ENCODE measurements at places on chromosomes 11 and 22.

- no peak for DNase-seq
Observed at GRCh38 chr11:21485006-21485405, 707.9 kb upstream of the ANO5 start.

DNA sequence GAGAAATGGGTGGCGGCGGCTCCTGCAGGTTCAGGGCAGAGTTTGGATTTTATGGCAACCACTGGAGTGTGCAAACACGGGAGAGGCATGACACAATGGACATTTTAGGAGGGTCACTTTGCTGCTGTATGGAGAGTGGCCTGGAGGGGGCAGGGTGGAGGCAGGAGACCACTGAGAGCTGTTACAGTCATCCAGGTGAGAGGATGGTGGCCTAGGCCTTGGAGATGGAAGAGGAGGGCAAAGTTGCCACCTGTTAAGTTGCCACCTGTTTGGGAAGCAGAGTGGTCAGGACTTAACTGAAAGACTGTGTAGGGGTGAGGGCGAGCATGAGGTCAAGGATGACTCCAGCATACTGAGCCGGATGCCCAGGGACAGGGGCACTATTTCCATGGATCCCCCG lies 2.3 kb upstream of the RAD9A start:
- DNase-seq: no peak

DNA sequence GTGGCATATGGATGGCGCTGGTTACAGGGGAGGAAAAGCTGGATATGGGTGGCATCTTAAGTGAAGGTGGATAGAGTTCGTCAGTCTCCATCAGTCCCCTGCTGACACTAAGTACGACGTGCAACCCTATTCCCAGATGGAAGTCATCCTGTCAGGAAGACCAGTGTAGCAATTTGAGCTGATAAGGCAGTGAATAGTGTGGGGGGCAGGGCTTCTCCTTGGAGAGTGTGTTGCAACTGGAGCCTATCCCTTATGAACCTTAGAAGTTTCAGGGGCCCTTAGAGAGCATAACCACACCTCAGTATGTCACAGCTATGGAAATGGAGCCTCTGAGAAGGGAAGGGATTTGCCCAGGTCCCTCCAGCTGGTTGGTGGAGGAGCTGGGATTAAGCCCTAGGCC lies 36.1 kb upstream of the ANKK1 start:
- no peak for DNase-seq

DNA sequence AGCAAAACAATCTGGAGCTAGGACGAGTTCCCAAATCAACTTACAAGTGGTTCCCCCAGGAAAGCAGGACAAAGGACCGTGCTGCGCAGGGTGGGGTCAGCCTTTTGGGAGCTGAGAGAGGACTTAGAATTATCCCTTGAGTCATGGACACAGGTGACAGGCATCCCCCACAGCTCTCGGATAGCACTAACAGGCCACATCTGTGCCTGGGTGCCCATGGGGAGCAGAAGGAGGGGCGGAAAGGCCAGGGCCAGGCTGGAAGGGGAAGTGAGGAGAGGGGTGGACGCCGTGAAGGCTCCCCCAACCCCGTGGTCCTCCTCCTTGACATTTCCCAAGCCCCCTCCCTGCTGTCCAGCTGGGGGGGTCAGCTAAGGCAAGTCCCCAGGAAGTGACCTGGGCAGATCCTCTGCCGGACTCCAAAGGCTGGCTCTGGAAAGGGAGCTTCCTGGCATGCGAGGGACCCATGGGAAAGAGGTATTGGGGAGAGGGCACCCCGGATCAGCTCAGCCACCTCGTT lies 31.6 kb upstream of the A4GALT start:
- no peak for DNase-seq

DNA sequence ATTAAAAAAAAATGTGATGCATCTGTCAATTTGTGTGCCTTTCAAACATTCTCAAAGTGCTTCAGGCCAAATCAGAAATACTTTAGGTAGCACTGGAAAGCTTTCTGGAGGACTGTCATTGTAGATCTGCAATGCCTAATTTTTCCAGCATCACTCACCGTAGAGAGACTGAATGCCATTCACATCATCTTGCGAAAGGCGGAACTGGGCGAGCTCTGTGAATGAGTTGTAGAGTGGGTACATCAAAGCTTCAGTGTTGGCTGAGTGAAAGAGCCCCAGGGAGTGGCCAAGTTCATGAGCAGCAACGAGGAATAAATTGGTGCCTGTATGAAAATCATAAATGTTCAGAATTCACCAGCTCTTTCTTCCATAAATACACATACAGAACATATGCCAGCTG lies 4.0 kb downstream of the MMP10 start:
- no peak for DNase-seq

DNA sequence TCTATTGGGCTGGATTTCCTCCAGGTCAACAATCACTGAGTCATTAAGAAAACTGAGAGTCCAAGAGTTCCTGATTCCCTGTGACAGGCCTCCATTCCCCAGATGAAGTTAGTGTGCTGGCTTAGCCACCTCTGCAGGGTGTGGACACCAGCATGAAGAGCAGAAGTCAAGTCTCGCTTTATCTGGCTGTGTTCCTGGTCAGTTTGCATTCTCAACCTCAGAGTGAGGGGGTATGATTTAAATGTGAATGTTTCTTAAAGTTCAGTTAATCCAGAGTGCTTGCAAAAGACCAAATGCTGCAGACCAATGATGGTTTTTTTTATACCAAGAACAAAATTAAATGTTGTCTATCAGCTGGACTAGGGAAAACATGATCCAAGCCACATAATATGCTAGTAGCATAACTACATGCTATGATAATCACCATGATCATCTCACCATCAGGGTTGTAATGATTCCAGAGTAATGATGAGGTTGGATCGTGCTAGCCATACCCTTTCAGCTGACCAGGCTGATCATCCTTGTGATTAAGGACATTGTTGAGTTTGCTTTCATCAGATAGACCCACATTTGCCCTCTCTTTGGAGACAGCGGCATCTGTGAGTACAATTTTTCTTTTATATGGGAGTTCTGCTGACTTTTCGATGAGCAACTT lies 145.8 kb upstream of the ARHGAP20 start:
- no peak for DNase-seq

GRCh38 chr11:495537-495931 lies 11.5 kb downstream of the RNH1 start:
- no peak for DNase-seq

- DNase-seq: peak; percentile 13
Observed at GRCh38 chr11:126355926-126356897, 726 bp downstream of the ST3GAL4 start.

GRCh38 chr11:18449251-18449650 lies 6.4 kb upstream of the LDHAL6A start:
- no peak for DNase-seq

- DNase-seq: no peak
Observed at GRCh38 chr11:69260622-69261021, 33.3 kb upstream of the MYEOV start.

- no peak for DNase-seq
Observed at GRCh38 chr11:706439-706956, 467 bp downstream of the EPS8L2 start.

DNA sequence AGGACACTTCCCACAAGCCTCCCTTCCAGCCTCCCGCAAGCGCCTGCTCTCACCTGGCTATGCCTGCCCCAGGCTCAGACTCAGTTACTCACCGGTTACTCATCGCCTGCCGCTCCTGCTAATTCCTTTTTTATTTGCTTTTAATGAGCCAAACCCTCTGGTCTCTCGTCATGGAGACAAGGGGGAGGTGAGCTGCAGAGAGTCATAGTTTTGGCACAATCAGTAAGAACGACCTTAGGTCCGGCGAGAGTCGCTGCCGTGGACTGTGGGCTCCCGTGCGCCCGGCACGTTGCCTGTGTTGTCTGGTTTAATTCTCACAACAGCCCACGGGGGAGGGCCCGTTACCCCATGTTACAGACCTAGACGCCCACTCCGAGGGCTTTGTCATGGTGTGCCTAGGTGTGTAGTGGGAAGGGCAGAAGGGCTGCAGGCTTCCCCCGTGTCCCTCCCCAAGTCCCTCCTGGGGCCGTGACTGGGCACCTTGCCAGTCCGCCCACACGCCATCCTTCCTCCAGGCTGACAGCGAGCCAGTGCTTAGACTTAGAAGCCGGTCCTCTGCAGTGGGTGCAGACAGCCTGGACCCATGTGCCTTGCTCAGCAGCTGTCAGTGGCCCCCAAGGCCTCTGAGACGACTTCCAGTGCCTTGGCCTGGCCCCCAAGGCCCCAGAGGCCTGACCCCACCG lies 42.2 kb downstream of the WNT7B start:
- no peak for DNase-seq

- no peak for DNase-seq
Observed at GRCh38 chr11:129637983-129638776, 177.5 kb upstream of the TMEM45B start.

- no peak for DNase-seq
Observed at GRCh38 chr11:33633251-33634003, 67.2 kb downstream of the C11orf91 start.

DNA sequence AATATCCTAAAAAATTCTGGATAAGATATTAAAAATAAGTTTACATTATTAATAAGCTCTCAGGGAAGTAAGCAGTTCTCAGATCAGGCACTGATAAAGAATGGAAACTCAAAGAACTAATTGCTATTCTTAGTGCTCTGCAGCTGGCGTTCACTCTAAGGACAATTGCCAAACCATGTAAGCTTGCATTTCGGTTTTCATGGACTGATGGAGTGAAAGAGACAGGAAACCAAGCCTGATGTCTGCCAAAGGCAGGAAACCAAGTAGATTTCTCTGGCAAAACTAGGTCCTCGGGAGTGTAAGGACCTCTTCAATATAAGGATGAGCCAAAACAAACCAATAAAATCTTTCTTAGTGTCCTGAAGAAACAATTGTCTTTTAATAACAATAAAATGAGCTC lies 355.2 kb downstream of the RAB38 start:
- no peak for DNase-seq

GRCh38 chr11:46259971-46260560 lies 17.4 kb upstream of the CREB3L1 start:
- DNase-seq: no peak

DNA sequence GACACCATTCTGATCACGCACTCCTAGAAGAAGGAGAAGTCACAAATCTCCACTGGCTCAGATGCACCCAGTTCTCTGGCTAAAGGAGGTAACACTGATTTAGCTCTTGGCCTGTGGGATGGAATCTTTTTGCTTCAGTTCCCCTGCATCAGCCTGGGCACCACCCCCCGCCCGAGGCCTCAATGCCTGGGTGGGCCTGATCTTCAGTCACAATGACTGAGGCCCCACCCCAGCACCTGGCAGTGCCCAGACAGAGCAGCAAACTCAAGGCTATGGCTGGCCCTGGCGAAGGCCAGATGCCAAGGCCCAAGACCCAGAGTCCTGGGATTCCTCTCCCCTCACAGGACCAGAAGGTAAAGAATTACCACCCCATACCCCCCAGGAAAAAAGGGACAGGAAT lies 5.0 kb downstream of the CYB561A3 start:
- no peak for DNase-seq

GRCh38 chr22:29026579-29026978 lies 35.1 kb downstream of the C22orf31 start:
- DNase-seq: no peak

GRCh38 chr11:111602865-111603610 lies 789 bp downstream of the SIK2 start:
- DNase-seq: no peak

GRCh38 chr11:114820621-114821020 lies 142.3 kb downstream of the NXPE2 start:
- no peak for DNase-seq

DNA sequence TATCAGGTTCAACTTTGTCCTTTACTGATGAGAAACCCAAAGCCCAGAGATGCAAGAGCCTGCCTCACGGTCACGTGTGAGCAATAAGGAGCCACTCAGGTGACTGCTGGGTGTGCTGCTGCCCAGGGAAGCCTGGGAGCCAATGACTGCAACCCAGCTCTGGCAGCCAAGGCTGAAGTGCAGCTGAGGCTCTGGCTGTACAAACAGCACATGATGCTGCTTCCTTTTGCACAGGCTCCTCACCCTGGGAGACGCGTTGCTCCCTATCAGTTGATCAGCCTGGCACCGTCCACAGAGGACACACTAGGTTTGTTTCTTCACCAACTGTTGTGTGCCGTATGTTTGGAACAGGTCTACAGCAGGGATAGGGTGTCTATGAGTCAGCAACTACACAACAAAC lies 168.7 kb downstream of the EFCAB6 start:
- DNase-seq: no peak

DNA sequence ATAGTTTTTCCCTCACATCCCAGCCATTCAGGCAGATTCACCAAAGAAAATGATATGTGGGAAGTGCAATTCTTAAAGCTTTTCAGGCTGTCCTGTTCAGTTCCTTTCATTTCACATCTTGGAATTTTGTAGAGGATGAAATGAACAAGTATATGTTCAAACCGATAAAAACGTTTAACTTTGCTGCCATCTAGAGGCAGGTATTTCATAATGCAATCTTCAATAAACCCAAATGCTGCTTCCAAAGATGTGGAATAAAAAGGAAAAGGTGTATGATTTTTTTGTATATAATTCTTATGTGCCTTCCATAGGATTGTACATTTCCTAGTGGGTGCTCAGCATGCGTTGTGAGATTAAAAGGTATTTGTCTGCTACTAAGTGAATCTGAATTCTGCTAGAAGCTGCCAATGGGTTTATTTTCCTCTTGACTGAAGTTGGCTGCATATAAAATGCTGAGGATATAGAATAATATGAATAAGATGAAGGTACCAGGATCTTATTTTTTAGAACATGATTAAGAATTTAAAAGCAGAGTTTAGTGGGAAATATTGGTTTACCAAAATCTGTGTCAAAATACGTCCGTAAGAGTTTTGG lies 199.3 kb downstream of the PGR start:
- no peak for DNase-seq

DNA sequence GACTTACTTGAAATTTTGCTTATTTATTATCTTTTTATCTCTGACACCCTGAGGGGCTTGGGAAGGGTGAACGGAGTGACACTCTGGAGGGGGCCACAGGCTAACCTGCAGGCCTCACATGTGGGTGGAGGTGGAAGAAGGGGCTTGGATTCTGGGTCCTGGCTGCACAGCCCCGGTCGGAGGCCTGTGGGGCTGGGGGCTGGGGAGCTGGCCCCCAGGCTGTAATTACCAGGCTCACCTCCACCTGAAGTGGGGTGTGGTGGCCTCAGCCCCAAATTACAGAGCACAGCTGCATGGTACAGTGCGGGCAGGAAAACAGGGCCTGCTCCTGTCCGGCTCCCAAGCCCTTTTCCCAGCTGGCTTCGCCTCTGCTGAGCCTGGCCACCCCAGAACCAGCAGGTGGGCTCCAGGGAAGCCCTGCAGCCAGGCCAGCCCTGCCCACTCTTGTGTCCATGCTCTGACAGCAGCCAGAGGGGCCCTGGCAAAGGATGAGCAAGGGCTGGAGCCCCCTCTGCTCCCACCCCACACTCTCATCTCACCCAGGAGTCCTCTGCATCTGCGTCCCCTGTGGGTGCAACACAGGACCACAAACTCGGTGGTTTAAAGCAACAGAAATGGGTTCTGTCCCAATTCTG lies 48.0 kb downstream of the IGF2 start:
- no peak for DNase-seq

DNA sequence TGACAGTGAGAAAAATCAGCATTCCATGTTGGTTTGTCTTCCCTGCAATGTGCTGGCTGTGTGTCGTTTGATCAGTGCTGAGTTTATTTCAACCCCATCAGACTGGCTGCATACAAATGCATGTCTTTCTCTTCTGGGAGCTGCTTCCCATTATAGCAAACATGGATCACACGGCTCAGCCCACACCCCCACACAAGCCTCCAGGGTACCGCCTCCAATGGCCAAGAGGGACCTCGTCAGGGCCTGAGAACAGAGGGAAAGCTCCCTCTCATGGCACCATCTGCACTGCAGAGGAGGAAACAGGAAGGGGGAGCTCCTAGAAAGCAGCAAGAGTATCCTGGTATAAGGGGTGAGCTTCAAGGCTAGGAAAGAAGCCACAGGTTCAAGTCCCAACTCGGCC lies 214.2 kb downstream of the LARGE1 start:
- no peak for DNase-seq
